Bronchial epithelial cell (primary cell): ENCODE measurements at places on chromosomes 13 and 19. TPM values are rescaled to one million over a fixed set of nuclear protein-coding genes. Genes with fewer than 3 reads are reported as not detected.

DNA sequence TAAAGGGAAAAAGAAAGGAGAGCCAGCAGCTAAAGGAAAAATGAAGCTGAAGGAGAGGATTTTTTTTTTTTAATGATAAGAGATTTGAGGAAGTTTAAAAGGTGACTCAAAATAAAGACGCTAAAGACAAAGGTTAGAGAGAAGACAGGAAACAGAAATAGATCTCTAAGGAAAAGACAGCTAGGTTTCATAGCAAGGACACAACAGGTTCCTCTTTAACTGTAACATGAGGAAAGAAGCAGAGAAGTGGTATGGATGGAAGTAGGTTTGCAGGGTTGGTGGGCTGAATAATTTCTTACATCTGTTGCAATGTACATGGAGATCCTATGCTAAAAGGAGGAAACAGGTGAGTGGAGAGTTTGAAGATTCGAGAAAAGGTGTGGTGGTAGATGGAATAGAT is 107.5 kb downstream of the MYCBP2 start:
- no peak for DNase-seq

- DNase-seq: no peak
Measured at GRCh38 chr13:98054301-98054700, 88.6 kb upstream of the FARP1 start.

RUVBL2 gene
- total RNA-seq: 154 and 267 TPM in 2 replicates

DNA sequence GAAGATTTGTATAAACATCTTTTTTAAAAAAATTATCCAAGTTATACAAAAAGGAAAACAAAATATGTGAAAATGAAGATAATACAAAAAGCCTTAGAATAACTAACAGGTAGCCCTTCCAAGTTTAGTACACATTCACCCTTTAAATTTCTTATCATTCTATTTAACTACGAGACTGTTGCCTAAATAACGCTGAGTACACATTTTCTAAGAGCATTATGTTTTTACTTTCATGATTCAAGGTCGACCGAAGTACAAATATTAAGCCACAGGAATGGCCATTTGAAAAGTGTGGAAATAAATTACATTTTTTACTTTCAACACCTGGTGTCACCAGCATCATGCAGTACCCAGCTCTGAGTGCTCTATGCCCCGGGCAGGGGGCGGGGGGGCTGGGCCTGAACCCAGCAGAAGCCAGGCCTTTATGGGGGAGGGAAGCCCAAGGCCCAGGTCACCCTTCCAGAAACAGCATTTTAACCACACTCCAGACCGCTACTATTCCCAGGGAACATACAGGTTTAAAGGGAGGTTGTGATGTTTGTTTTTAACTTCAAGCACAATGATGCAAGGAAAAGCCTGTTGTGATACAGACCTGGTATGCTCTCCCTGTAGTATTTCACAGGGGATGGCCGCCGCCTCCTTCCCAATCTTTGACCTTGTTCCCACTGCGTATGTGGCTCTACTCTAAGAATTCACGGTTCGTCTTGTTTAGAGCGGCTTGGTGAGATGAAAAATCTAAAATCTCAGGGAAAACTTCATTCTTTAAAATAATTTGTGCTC is 24.0 kb downstream of the GGACT start:
- DNase-seq: no peak
